ENCODE measurements at places on chromosomes 2 and 18. TPM values are rescaled to one million over a fixed set of nuclear protein-coding genes. Genes with fewer than 3 reads are reported as not detected.

GRCh38 chr2:50395605-50396297, 636.2 kb downstream of the NRXN1 start:
- DNase-seq, result no peak

- DNase-seq, result no peak
Measured at GRCh38 chr18:70333316-70333715, 44.5 kb downstream of the SOCS6 start.

DNA sequence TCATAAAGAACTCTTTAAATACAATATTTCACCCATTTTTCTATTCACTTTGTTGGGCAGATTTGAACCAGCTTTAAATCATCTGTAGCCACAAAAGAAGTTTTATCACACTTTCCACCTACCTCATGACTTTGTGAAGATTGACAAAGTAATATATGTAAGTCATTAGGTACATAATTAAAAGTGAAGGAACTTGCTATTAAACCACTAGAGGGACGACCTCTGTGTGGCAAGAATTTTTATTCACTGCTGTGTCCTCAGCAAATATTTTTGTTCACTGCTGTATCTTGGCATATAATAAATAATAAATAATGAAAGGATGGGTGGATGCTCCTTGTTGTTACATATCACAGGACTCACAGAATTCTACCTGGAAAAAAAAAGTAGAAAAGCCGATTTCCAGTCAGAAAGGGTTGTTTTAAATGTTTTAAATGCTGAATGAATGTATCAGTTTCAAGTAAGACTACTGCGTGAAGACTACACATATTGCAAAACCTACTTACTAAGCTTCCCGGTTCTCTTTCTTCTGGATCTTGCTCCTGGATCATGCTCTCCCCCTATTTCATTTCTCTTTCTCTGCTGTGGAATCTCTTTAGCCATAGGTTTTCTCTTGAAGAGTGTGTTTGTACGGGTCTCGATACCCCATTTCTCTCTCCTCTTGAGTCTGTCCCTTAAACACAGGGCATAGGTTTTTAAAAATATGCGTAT, 44.8 kb downstream of the KCMF1 start:
- DNase-seq, result no peak

GRCh38 chr18:57051657-57052044, 95.2 kb upstream of the BOD1L2 start:
- no peak for DNase-seq

- DNase-seq, result no peak
Measured at GRCh38 chr2:41710944-41711343, 336.9 kb upstream of the PKDCC start.

DNA sequence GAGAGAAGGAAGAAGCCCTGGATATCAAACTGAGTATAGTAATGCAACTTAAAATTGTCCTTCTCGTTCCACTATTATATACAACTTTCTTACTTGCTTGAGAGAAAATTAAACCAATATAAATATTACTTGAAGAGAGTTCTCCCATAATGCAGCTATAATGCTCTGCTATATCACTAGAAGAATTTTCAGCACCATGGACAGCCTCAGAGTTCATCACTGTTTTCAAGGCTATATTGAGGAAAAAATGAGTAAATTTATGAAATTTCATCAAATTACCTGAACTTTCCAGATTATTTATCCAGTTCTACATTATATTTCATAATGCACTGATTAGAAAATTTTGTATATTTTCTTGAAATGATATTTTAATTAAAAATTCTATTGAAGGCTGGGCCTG, 1053.5 kb upstream of the FAM98A start:
- DNase-seq, result no peak

DNA sequence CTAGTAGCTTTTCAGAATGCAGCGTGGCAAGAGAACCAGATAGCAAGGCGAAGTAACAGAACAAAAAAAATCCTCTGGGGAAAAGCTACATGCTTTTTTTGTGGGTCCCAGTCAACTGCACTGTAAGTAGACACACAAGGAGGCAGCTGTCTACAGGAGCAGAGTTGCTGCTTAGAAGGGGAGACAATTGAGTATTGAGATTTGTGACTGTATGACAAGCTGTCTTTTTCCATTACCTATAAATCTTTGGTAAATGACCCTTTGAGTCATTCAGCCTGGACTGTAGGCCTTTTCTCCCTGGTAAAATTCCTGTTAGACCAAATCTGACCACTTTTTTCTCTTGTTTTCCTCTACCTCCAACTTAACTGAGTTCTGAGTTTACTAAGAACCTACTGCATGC, 144.1 kb upstream of the FOSL2 start:
- no peak for DNase-seq

GRCh38 chr2:238875101-238875470, 27.2 kb downstream of the TWIST2 start:
- no peak for DNase-seq

GRCh38 chr2:233117351-233117750, 57.2 kb downstream of the INPP5D start:
- DNase-seq, result peak; percentile 35

- no peak for DNase-seq
Measured at GRCh38 chr2:235526166-235526565, 32.3 kb downstream of the AGAP1 start.

DNA sequence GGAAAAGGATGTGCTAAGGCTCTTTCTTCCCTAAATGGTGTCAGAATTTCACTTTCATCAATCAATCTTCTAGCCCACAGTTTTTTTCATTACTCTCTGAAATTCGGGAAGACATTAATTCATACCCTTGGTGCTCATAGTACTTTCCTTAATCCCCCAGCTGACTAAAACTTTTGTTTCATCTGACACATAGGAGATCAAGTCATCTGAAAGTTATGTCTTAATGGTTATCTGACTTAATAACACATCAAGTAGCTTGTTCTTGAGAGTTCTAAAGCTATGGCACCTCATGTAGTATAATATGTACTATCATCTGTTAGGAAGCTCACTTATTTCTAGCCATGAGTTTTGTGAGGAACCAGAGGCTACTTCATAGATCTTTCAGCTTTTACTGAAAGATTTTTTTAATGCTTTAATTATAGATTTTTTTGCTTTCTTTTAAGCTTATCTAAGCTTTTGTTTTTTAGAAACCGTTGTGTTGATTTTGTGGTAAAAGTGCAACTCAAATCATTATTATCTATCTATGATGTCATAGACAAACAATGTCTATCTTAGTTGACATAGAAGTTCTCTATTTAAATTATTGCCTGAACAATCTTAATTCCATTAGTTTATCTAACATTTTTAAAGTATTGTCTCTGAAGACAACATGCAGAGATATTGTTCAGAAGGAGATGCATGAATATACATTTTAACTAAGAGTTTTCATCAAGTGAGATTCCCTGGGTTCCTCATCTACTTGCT, 93.6 kb upstream of the UBXN4 start:
- no peak for DNase-seq

DNA sequence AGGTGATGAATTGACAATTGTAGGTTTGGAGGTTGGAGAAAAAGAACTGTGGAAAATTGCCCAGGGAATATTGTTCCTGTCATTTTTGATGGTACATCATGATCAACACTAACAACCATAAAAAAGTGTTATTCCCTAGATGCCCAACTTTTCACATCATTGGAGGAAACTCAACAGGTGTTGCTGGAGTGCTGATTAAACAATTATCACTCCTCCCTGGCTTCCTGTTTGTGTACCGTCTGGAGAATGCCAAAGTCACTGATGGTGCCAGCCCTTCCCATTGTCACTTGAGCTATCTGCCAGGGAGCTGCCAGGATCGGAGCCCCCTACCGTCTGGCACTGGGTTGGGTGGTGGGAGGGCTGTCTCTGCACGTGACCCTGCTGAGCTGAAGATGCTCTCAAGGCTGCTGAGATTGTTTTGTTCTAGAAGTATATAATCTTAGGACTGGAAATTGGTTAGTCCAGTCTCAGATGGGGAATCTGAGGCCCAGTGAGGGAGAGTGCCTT, 156.9 kb downstream of the PRKCE start:
- no peak for DNase-seq

- DNase-seq, result no peak
Measured at GRCh38 chr2:28428486-28428885, 35.8 kb downstream of the FOSL2 start.

DNA sequence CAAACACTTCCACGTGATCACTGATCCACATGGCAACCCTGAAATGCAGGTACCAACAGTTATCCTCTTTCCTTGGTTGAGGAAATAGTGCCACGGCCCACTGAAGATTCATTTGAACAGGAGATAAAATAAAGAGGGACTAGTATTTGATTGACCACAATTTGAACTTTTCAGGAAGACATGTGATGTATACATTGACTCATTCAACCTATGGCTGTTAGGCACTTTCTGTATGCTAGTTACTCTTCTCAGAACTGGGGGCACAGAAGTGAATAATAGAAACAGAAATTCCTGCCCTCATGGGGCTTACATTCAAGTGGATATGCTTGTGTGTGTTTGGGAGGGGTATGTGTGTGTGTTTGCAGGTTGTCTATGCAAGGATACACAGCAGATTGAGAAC, 199.6 kb downstream of the PRKCE start:
- DNase-seq, result no peak

DNA sequence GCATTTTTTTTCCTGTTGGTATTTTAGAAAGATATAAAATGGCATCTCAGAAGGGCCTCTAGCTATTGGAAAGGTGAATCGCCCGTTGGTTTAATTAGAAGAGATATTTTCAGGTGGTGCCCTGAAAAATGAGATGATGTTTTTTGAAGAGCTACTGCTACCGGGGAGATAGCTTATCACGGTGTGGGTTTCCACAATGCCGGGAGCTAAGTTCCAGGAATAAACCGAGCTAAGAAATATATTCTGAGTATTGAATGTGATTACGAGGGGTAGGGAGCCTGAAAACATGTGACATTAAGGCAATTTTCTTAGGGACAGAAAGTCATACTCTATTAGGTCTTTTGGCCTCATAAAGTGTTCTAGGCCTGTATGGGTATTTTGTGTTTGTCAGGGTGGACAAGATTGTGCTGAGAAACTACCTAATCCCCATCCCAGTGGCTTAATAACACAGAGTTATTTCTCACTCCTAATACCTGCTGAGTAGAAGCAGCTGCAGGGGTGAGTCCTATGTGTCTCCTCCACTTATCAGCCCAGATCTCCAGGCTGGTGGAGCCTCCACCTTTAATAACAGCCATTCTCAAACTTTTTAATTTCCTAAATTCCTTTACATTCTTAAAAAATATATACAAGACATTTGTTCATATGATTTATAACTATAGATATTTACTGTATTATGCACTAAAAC, 150.2 kb downstream of the LRRTM1 start:
- no peak for DNase-seq

DNA sequence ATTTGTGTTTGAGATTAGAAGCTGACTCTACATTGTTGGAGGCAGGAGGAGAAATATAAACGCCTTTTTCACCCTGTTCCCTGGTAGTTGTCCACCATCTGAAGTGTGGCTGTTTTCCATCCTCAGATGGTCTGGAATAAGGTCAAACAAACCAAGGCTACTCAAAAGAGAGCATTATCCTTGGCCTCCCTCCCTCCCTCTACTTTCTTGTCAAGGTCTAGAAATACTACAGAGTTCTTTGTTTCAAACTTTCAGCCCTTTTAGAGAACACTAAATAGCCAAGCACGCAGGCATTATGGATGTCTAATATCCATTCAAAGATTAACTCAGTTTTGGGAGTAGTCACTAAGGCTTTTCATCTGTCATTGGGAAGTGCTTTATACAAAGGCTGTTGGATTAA, 215.8 kb upstream of the ITGA4 start:
- DNase-seq, result no peak

DNA sequence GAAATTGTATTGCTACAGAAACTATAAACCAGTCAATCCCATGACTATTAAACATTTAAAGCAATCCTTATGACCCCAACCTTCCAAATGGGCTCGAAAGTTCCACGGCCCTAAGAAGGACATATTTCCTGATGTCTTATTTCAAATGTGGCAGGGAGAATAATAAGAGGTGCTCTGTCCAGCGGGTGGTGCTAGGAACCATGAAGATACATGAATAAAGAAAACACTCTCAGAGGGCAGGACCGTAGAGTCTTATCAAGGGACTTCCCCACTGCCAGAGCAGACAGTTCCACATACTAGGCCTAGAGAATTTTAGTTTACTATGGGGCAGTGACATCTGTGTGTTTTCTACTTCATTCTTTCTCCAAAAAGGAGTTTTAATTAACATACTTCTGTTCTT, 187.1 kb upstream of the PIK3C3 start:
- DNase-seq, result no peak

- no peak for DNase-seq
Measured at GRCh38 chr18:679516-679915, 22.1 kb downstream of the TYMS start.

GRCh38 chr2:22276696-22277095, 1108.3 kb upstream of the KLHL29 start:
- DNase-seq, result no peak

DNA sequence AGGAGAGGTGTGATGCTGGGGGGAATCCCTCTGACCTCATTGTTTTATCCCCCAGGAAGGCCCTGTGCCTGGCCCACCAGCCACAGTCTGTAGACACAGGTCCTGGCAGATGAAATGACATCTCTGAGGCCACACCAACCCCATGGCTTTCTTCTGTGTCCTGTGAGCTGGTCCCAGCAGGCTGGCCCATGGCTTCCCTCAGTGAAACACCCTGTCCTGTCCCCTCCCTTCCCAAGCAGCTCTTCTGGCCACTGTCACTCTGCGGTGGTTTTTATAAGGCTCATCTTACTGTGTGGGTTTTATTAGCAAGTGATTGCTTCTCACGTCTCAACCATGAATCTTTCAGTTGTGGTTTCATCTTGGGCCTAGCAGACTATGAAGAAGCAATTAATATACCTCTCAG, 102.8 kb upstream of the STPG4 start:
- no peak for DNase-seq

- no peak for DNase-seq
Measured at GRCh38 chr18:69943021-69943420, 4.7 kb downstream of the CD226 start.

GRCh38 chr2:29042561-29043075, 31.7 kb downstream of the PCARE start:
- no peak for DNase-seq

DNA sequence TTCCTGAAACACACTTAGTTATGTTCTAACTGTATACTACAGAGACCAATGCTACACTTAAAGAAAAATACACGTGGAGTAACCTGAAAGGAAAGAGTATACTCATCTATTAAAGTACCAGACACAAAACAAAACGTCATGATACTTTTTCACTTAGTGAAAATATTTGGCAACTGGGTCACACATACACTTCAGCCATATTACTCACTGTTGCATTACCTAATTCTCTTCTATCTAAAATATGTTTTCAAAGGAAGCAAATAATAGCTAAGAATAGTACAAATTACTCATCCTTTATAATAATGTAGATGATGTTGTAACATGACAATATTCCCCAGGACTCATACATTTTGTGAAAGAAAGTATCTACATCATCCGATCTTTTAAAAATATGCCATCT, 76.5 kb upstream of the EPB41L3 start:
- no peak for DNase-seq

- no peak for DNase-seq
Measured at GRCh38 chr2:133421516-133422324, 146.5 kb downstream of the NCKAP5 start.

GRCh38 chr2:160062292-160063005, at the start of gene PLA2R1:
Gene PLA2R1 (minus strand): TSS chr2:160062615. CDS start chr2:160062403, 212 bp downstream.
- DNase-seq, result no peak

Gene RPRM
- total RNA-seq, result not detected

Gene PPP1R1C
- 0.52 TPM for total RNA-seq

Gene SERPINB10
- total RNA-seq, result not detected

Gene ITGB6
- total RNA-seq, result 2.3 TPM

Gene ANO7
- 1.5 TPM for total RNA-seq

Gene CRYBA2
- total RNA-seq, result not detected

Gene DYSF
- total RNA-seq, result 112 TPM

Gene RAD51AP2
- not detected for total RNA-seq

Gene TANC1
- total RNA-seq, result 38.2 TPM

Gene OTX1
- not detected for total RNA-seq

Gene AGXT
- not detected for total RNA-seq

Gene ST6GAL2
- 319 TPM for total RNA-seq

Gene POMC
- total RNA-seq, result not detected
